ENCODE measurements at places on chromosomes 2 and 18. TPM values are rescaled to one million over a fixed set of nuclear protein-coding genes. Genes with fewer than 3 reads are reported as not detected.
A peak's percentile ranks its signal among the peaks of the same experiment; 100 is the strongest.

Gene PUS10
- 6.7 TPM for total RNA-seq

Gene TMEM182
- total RNA-seq = 4.4 TPM

Gene ELOA2
- not detected for total RNA-seq

Gene STAT4
- 101 TPM for total RNA-seq

Gene CXCR1
- 1.4 TPM for total RNA-seq

Gene LRATD1
- total RNA-seq = not detected

Gene MAB21L4
- not detected for total RNA-seq

Gene CD226
- total RNA-seq = 95.4 TPM

Gene SANBR
- 11.0 TPM for total RNA-seq

Gene SCYGR4
- total RNA-seq = not detected

Gene SEMA4C
- total RNA-seq = 11.6 TPM

Gene CRYGD
- total RNA-seq = not detected

Gene KCNJ13
- not detected for total RNA-seq

Gene SCLY
- total RNA-seq = 53.8 TPM

Gene SH3RF3
- 0.05 TPM for total RNA-seq

- DNase-seq = no peak
Observed at GRCh38 chr2:150526006-150526405, 38.5 kb upstream of the RND3 start.

DNA sequence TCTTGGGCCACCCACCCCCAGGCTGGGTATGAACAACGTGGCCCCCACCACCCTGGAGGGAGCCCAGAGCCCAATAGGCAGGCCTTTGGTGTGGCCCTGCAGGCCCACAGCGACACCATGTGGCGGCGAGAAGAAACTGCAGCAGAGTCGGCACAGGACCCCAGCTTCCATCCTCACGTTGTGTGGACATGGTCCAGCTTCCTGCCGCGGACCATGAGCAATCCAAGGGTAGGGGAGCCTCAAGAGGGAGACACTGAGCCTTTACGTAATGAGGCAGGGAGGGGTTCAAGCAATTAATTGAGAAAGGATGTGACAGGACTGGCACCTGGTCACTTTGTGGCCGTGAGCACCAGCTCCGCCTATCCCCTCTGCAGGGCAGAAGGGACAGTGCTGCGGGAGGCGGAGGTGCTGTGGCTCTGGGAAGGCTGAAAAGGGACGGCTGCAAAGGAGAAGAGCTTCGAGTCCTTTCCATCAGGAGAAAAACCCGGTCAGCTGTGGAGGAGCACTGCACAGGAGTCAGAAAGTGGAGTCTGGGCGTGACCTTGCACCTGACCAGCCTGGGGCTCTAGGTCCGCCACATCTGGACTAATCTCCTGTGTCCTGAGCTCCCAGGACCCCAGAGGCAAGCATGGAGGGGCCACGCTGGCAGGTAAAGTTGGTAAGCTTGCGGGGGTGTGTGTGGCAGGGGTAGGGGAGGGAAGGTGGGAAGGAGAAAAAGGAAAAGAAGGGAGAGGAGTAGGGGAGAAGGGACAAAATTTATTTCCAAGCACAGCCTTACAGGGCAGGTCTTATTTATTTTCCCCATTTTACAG lies 44.9 kb downstream of the TMEM37 start:
- DNase-seq = peak; percentile 51

DNA sequence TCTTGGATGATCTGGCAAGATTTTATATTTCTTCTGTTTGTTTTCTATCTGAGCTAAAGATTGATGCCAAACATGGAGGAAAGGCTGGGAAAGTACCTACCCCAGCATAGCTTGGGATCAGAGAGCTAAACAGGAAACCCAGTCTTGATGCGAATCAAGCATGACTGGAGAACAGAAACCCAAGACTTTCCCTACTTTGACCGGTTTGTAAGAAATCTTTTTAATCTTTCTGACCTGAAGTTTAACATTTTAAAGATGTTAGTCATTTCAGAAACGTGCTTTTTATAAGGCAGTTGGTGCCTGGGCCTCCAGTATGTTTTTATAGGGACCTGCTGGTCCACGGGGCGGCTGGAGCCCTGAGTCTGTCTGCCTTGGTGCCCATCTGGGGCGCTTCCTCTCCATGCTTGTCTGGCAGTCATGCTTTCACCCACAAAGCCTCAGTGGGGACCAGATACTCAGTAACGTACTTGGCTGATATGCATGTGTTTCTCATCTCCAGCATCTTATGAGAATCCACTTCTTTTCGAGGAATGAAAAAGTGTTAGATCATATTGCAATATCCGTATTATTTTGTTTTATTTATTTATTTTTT lies 266.5 kb downstream of the PTGR3 start:
- no peak for DNase-seq

GRCh38 chr2:240635121-240635997 lies 10.1 kb downstream of the GPR35 start:
- no peak for DNase-seq

DNA sequence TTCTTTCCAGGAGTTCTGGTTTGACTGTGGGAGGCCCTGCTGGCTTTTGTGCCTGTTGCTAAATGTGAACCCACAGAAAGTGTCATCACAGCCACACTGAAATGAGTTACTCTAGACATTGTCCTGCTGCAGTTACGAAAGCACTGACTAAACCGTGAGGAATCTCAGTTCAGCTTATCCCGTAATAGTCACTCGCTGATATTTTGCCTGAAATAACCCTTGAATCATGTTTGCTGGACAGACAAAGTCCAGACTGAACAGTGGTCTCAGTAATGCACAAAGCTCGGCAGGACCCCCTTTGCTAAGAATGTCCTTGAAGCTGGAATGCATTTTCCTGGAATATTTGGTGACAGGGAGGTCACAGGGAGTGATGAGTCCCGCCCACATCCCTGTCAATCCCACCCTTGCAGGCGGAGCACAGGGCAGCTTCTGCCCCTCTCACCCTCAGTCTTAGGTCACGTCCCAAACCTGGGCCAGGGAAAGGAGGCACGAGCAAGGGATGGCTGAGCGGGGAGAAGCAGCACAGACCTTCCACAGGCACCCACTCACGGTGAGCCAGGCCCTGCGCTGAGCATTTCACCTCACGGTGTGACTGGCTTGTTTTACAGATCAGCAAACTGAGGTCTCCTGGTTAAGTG lies 53.4 kb downstream of the ADI1 start:
- DNase-seq = no peak

GRCh38 chr2:140041239-140041638 lies 1261.0 kb upstream of the NXPH2 start:
- DNase-seq = no peak

GRCh38 chr2:235763816-235764215 lies 270.0 kb downstream of the AGAP1 start:
- DNase-seq = no peak

DNA sequence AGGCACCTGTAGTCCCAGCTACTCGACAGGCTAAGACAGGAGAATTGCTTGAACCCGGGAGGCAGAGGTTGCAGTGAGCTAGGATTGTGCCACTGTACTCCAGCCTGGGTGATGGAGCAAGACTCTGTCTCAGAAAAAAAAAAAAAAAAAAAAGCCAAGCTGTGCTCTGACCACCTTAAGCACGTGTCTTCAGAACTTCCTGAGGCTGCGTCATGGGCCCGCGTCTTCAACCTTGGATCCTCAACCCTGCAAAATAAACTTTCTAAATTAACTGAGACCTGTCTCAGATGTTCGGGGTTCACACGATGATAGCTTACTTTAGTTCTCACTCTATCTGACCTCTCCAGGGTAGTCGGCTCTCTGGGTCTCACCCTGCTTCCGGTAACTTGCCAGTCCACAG lies 65.8 kb upstream of the CABLES1 start:
- DNase-seq = peak; percentile 51

DNA sequence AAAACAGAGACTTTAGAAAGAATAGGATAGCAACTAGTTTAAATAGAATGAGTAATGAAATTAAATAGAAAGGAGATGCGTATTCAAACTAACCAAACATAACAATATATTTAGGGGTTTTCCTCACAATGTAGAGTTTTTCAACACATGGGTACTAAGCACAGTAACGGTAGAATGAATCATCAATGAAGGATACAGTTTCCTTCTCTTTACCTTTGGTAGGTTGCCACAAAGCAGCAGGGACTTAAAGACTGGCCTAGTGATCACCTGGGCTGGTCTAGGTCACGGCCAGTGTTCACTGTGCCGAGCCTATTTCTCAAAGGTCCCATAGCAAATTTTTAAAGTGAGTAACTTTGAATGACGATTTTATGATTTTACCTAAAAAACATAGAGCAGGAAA lies 311.7 kb downstream of the XIRP2 start:
- DNase-seq = no peak

- DNase-seq = no peak
Observed at GRCh38 chr2:95185197-95185596, 19.6 kb downstream of the ZNF2 start.

GRCh38 chr2:12017499-12018157 lies 271.2 kb downstream of the LPIN1 start:
- no peak for DNase-seq

DNA sequence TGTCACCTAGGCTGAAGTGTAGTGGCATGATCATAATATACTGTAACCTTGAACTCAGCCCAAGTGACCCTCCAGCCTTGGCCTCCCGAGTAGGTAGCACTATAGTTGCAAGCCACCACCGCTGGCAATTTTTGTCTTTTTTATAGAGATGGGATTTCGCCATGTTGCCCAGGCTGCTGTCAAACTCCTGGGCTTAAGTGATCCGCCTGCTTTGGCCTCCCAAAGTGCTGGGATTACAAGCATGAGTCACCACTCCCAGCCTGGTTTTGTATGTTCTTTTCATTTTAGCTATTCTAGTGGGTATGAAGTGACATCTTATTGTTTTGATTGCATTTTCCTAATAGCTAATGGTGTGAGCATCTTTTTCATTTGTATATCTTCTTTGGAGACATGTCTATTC lies 11.3 kb upstream of the EXOC6B start:
- DNase-seq = no peak

GRCh38 chr2:23387845-23388244 lies 2.9 kb downstream of the KLHL29 start:
- no peak for DNase-seq

- DNase-seq = no peak
Observed at GRCh38 chr2:2640371-2640770, 309.3 kb upstream of the MYT1L start.

GRCh38 chr2:225379856-225380255 lies 19.7 kb upstream of the NYAP2 start:
- DNase-seq = no peak

DNA sequence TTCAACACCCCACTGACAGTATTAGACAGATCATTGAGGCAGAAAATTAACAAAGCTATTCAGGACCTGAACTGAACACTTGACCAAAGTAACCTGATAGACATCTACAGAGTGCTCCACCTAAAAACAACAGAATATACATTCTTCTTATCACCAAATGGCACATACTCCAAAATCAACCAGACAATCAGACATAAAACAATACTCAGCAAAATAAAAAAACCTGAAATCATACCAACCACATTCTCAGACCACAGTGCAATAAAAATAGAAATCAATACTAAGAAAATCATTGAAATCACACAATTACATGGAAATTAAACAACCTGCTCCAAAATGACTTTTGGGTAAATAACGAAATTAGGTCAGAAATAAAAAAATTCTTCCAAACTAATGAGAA lies 15.8 kb downstream of the PFN4 start:
- DNase-seq = no peak

DNA sequence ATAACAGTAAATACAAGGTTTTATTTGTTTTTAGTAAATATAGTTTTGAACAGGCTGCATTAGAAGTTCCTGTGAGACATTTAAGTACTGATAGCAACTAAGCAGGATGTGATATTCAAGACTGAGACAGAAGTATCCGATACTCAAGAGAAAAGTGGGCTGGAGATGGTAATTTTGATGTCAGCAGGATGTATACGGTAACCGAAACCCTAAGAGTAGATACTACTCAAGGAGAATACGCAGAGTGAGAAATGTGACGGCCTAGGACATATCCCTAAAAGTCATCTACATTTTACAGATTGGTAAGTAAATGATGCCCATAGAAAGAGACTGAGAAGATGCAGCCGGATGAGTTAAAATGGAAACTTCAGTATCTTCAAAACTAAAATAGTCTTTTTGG lies 115.4 kb downstream of the GORASP2 start:
- no peak for DNase-seq

- DNase-seq = no peak
Observed at GRCh38 chr2:144356402-144356801, 163.5 kb downstream of the ZEB2 start.

- no peak for DNase-seq
Observed at GRCh38 chr2:158830201-158830600, 35.1 kb downstream of the DAPL1 start.

DNA sequence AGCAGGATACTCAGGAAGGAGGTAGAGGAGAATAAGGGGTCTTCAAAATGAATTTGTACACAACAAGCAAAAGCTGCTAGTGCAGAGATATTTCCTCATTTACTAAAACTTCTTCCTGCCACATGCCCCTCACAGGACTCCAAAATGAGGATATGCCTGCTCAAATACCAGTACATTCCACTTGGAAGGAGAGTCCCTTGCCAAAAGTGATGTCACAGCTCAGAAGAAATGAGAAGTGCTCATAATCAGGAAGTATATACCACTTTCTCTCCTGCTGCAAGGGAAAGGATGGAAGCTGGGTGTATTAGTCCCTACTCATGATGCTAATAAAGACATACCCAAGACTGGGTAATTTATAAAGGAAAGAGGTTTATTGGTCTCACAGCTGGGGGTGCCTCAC lies 87.7 kb upstream of the FSHR start:
- DNase-seq = no peak

All from activated CD8-positive, alpha-beta memory T cell treated with anti-CD3 and anti-CD28 coated beads, Interleukin-2, amount 10 ng/mL, durations not matched to agents 7 days and 5 days (primary cell).